Activated CD8-positive, alpha-beta memory T cell treated with anti-CD3 and anti-CD28 coated beads for 24 hours (primary cell): ENCODE measurements at places on chromosomes 4 and X.
A peak's percentile ranks its signal among the peaks of the same experiment; 100 is the strongest.

DNA sequence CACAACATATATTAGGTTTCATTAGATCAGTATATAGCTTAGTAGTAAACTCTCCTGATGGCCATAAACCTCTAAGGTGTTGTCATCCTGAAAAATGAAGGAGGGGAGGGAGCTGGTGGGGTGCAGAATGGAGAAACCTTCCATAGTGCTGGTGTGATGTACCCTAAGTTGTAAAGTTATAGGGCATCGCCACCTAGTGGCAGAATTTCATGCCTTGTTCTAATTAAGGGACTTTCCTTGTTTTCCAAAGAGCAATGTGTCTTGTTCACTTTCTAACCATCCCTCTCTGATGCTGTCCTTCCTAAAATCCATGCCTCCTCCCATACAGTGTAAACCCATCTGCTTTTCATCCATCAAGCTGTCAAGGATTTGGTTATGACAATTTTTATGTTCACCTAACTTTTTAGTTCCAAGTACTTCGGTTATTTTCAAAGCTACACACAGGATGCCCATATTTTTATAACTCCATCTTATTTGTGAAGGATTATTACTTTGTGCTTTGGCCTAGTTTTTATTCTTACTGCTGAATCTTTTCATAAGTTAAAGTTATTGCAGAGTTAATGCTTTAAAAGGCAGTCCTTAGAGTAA is 4.5 kb downstream of the NBDY start:
- peak; percentile 72 for DNase-seq

DNA sequence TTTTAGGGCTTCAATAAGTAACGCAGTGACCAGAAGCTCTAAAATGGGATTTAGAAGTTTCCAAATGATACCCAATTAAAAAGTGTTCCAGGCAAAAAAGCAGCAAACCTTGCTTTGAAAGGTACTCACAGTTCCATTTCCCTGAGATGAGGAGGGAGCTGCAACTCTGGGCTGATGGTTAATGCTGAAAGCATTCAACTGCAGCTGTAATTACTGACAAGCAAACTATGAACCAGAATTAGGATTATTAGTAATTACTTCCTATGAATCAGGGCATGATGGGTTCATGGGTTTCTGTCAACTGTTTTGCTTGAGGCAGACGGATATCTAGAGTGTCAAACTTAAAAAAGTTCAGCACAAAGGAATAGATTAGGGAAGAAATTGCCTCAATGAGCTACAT is 357.4 kb downstream of the STIM2 start:
- DNase-seq: no peak

- DNase-seq: no peak
These were observed 131.8 kb downstream of the OR13H1 start for GRCh38 chrX:131675596-131676194.

DNA sequence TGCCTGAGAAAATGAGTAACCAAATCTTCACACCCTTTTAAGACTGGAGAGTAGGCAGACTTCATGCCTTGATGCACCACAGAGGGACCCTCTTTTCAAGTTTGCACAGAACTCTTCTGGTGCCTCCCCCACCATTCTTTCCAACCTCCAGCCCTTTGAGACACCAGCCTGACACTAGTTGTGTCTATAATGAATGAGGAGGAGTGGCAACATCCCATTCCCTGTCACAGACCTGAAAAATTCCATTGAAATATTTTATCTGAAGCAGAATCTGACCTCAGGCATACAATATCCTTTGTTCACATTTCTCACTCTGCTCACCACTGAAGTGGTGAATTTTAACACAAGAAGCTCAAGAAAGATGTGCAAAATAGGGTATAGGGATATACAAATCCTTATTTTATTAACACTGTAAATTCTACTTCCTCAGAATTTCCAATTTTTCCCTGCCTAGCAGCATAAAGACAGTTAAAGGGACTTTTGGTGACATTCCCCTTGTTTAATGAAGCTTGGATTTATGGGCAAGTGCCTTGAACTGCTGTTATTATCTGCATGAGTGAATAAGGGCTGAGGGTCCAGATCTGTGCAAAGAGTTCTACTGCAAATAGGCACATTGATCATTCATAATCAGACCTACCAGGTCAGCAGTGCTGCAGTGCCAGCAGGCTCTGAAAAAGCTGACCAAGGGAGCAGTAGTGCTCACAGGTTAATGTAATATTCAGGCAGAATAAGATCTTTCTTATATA is 149.9 kb upstream of the PAQR3 start:
- DNase-seq: no peak

DNA sequence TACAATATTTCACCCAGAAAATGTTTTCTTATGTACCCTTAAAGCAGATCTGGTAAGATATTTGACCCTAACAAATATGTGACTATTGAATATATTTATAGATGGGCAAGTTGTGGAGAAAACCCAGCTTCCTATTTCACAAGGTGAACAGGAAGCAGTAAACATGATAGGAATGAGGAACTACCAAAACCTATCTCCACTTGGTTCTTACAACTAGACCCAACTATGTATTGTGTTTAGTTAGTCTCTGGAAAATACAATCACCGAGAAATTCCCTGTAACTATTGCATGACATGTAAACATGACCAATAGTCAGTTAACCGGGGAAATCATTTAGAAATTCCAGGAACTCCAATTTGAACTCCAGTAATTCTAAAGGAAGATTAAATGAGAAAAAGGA is 8.4 kb upstream of the RXFP1 start:
- DNase-seq: no peak
